ENCODE measurements at places on chromosomes 5 and 9. TPM values are rescaled to one million over a fixed set of nuclear protein-coding genes. Genes with fewer than 3 reads are reported as not detected.

EXOSC3 gene
- total RNA-seq = 38.8 TPM

DNA sequence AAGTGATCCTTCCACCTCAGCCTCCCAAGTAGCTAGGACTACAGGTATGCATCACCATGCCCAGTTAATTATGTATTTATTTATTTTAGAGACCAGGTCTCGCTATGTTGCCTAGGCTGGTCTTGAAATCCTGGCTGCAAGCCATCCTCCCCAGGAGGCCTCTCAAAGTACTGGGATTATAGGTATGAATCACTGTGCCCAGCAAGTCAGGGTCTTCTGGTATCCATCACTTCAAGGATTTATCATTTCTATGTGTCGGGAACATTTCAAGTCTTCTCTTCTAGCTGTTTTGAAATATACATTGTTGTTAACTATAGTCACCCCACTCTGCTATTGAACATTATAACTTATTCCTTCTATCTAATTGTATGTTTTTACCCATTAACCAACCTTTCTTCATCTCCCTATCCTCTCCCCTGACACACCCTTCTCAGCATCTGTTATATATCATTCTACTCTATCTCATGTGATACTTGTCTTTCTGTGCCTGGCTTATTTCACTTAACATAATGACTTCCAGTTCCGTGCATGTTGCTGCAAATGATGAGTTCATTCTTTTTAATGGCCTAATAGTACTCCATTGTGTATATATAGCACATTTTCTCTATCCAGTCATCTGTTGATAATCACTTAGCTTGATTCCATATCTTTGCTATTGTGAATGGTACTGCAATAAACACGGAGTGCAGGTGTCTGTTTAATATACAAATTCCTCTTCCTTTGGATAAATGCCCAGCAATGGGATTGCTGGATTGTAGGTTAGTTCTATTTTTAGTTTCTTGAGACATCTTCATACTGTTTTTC is 26.4 kb downstream of the UTP15 start:
- no peak for DNase-seq

DNA sequence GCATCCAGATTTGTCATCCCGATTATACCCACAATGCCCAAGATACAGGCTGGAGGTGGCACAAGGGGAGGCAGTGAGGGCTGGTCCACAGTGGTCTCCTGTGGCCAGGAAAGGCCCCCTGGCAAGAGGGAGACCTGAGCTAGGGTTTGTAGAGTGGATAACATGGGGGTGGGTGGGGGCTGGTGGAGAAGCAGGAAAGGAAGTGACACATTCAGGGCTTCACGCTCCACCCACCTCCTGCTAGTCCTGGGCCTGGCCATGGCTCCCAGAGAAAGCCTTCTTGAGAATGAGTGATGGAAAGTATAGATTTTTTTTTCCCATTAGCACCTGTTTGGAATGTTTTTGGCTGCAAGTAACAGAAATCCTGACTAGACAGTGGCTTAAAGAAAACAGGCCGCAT is 81.3 kb downstream of the ANKRD33B start:
- DNase-seq = no peak

GRCh38 chr9:117718701-117719100 is 14.5 kb downstream of the TLR4 start:
- no peak for DNase-seq

- DNase-seq = no peak
Observed at GRCh38 chr5:60382716-60383115, 317.2 kb downstream of the DEPDC1B start.
